Left lung (tissue), 14 donors: ENCODE measurements at places on chromosomes 16 and 17. TPM values are rescaled to one million over a fixed set of nuclear protein-coding genes. Genes with fewer than 3 reads are reported as not detected.

Gene UBE2I
- 133 TPM for polyA plus RNA-seq

Gene TERB1
- polyA plus RNA-seq: 0.46 TPM

Gene RTN4RL1
- 0.34 TPM for polyA plus RNA-seq

Gene CACNG5
- not detected for polyA plus RNA-seq

Gene PRR35
- not detected for polyA plus RNA-seq

Gene CCDC92B
- 0.26 TPM for polyA plus RNA-seq

Gene OR2C1
- polyA plus RNA-seq: 0.69 TPM

Gene CLEC10A
- 3.6 TPM for polyA plus RNA-seq

Gene CD79B
- 1.9 TPM for polyA plus RNA-seq

Gene TP53TG3F
- not detected for polyA plus RNA-seq

Gene CFAP97D1
- 0.06 TPM for polyA plus RNA-seq

Gene GALR2
- polyA plus RNA-seq: not detected

Gene TNP2
- polyA plus RNA-seq: not detected

Gene HOXB4
- 12.9 TPM for polyA plus RNA-seq
